ENCODE measurements at places on chromosomes 5 and 9.

DNA sequence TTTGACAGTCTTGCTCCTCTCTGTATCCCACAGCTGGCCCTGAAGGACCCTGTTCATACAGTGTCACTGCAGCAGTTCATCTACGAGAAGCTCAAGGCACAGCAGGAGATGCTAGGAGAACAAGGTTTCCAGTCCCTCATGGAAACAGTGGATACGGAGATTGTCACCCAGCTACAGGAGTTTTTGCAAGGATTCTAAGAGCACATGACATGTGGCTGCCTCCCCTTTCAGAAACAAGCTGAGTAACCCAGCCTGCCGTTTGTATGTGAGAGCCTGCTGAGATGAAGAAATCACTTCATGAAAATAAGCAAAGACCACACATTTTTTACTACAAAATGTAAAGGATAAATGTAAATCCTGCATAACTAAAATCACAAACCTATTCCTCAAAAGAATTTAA lies 48.5 kb downstream of the LRRC70 start:
- DNase-seq, result no peak

- no peak for DNase-seq
Observed at GRCh38 chr5:149429839-149430721, 51.0 kb upstream of the IL17B start.

DNA sequence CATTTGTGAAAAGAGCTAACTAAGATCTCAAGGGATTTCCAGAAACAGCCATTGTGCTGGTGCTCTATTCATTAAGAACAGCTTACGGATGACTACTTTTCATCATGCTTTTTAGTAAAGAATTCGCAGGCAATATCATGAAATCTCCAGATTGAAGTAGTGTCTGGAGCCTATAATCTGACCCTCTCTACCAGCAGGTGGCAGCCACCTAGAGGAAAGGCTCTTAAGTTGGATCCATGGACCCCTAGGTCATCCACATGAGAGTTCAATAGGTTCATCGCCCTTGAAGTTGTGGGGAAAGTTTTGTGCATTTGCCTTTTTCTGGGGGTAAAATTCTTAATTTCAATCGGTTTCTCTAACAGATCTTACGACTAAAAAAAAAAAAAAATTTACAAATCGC lies 82.3 kb downstream of the SLC1A3 start:
- DNase-seq, result no peak

GRCh38 chr5:154176181-154176580 lies 14.4 kb upstream of the GALNT10 start:
- no peak for DNase-seq

DNA sequence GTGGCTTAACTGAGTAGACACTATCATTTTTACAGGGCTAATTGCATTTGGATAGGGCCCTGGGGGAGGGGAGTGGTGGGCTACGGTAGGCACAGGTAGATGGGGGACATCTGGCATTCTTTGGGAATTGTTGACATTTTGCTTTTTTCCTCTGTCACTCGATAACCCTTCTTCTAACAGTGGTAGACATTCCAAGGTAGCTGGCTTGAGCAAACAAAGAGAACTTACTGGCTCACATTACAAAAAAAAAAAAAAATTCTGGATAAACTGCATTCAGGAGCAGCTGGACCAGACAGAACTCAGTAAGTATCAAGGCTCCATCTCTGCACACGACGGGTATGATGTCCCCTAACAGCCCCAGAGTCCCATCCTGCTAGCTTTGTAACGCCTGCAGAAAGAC lies 585.2 kb downstream of the ZNF608 start:
- no peak for DNase-seq

DNA sequence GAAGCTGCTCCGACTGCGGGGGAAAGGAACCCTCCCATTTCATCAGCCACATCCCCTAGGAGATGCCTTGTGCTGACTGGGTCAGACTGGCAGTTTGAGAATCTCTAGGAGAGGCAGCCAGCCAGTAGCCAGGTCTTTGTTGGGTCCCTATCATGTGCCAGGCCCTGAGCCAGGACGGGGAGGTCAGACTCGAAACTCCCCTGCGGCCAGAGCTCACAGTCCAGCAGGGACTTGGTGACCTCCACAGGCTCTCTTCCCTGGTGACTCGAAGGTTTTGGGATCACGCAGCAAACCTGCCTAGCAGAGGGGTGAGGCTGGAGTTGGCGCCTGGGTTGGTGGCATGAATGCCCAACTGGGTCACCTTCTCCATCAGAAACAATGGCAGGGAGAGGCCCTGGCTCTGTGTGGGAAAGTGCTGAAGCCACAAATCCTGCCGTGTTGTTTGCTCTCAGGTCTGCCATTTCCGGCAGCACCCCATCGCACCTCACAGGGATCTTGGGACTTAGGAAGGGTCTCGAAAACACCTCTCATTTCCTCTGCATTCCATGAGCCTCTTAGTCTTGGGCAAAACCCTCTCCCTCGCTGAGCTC lies 14.4 kb upstream of the ORM1 start:
- no peak for DNase-seq

All from T-helper 1 cell (primary cell).